ENCODE measurements at places on chromosomes 6 and 20.

DNA sequence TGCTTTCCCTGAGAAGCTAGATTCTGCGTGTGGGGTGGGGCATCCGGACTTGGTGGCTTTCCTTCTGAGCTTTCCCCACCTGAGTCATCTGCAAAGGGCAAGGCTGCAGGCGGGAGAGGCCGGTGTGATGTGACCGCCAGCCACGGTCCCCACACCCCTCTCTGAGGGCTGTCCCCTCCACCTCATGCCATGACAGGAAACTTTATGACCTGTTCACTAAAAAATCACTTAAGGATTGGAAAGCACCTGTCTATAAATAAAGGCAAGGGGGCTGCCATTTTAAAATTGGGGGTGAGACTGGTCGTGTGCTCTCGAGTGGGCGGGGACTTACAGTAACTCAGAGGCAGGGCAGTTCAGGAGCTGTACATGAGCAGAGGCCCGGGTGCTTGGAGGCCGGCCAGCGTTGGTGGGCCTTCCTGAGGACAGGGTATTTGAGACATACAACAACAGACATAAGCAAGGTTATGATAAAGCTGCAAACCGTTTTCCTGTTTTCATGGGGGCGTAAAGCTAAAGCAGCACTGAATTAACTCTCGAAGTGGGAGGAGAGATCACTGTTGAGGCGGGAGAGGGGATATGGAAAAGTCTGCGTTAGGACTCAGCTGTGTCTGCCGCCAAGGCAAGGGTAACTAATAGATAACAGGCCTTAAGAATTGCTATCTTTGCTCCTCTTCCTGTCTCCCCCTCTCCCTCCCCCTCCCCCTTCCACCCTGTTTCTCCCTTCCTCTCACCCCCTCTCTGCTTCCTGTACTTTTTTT lies 16.1 kb upstream of the SERPINB1 start:
- peak; percentile 88 for DNase-seq

GRCh38 chr20:39318911-39319310 lies 356.8 kb downstream of the DHX35 start:
- no peak for DNase-seq

- no peak for DNase-seq
These were observed 15.0 kb upstream of the GMPR start for GRCh38 chr6:16223362-16223761.

- DNase-seq: no peak
These were observed 108.5 kb upstream of the RALGAPA2 start for GRCh38 chr20:20820785-20821483.

- no peak for DNase-seq
These were observed 169.5 kb downstream of the FRK start for GRCh38 chr6:115891111-115891669.

- no peak for DNase-seq
These were observed 32.8 kb downstream of the TCF15 start for GRCh38 chr20:577167-577791.

DNA sequence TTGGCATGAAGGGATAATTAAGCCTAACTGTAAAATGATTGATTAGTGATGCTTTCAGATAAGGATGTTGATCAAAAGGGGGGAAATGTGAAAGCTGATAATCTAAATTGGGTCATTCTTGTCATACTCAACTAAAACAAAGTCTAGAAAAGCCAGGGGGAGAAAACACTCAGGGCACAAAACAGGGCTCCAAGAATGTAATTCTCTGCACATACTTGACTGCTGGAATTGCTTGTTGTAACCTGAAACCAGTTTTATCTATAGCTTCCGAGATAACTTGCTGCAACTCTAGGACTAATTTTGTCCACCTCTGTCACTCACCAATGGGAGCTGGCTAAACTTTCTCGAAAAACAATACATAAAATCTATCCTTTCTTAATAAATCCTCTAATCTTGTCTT lies 310.3 kb downstream of the CLVS2 start:
- no peak for DNase-seq

DNA sequence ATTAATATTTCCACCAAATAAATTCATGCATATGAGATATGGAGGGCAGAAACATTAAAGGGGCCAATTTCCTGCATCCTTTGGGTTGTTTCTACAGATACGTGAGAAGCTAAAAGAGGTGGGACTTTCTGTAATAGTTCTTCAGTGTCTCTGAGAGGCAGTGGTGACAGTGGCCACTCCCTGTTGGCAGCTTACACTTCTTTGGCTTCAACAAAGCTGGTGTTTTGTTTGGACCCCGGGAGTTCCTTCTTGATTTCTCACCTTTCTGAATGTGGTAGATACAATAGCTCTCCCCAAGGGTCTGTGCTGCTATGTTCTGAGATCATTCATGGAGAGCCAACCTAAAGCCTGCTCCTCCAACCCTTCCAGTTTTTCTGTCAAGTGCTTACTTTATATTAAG lies 7.8 kb downstream of the PLCB1 start:
- DNase-seq: no peak

DNA sequence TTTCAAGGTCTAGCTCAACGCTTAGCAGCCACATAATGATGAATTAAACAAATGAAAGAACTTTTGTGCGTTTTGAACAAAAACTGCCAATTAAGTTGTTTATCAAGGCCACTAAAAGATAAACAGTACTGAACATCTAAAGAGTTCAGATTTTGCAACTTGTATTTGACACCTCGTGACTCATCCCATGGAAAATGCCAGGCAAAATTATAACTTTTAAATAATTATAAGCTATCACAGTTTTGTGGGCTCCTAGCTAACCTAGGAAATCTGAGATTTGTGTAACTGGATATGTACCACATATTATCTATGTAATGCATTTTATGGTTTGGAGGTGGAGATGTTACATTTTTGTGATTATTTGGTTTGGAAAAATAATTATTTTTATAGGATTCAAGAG lies 9.6 kb upstream of the BAG2 start:
- DNase-seq: no peak

- no peak for DNase-seq
These were observed 136.6 kb downstream of the SYNDIG1 start for GRCh38 chr20:24605937-24606455.

DNA sequence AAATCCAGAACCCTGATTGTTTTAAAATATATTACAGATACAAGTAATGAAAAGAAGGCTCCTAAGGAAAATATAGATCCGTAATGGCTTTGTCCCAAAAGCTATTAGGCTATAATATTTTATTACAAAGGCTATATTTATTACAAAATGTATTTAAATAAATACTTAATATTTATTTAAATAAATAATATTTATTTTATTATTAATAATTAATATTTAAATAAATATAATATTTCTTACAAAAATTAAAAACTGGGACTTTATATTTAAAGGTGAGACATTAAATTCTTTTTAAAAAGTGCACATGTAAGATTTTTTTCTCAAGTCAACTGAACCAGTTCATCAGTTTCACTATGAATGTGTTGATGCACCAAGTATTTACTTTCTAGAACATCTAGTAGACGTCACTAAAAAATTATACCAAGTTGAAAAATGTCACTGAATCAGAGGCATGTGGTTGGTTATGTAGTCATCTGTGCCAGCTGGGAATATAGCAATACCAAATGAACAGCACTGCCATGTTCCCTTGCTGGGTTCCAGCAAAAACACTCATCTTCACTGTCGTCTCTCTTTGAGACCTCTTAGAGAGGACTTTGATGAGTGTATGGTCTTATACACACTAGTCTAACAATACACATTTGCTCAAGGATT lies 278.9 kb downstream of the ESR1 start:
- no peak for DNase-seq

DNA sequence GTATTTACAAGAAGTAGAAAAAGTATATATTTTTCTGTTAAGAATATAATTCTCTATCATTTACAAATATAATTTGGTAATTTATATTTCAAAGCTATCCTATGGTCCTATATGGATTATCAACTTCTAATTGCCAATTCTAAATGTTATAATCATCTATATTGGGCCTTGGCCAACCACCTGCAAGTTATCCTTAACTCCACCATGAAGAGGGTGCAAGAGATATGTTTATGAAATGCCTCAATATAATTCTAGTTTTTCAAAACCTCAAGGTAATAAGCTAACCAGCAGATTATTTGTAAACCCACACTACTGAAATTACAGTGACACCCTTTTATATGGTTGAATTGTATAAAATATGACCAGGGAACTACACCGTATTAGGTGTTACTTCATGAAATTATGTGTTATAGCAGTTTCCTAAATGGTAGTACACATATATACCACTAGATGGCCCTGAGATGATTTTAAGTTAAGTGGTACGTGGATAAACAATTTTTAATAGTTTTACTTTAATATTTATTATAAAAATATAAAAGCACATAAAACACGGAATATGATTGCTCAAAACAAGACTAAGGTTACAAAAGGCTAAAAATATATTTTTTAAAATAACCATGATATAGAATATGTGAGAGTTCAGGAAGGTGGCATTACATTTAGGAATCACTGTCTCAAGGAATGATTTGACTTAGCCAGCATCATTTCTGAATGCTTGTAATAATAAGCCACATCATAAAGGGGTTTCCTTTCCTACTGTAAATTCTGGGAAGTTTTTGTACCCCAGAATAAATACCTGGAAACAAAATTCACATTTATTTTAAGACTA lies 9.8 kb upstream of the PNISR start:
- no peak for DNase-seq

DNA sequence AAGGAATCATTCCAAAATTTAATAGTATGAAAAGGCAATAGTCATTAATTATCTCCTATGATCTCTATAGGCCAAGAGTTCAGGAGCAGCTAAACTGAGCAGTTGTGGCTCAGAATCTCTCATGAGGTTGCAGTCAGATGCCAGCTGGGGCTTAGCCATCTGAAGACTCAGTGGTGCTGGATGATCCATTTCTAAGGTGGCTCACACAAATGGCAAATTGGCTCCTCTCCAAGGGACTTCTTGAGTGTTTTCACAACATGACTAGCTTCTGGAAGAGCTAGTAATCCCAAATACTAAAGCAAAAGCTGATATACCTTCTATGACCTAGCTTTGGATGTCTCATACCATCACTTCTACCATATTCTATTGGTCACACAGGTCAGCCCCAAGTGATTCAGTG lies 104.2 kb downstream of the HAO1 start:
- DNase-seq: no peak

- DNase-seq: no peak
These were observed 8.5 kb upstream of the TUBB2A start for GRCh38 chr6:3165631-3166534.

- DNase-seq: no peak
These were observed 1.4 kb downstream of the SAMD5 start for GRCh38 chr6:147509891-147510290.

DNA sequence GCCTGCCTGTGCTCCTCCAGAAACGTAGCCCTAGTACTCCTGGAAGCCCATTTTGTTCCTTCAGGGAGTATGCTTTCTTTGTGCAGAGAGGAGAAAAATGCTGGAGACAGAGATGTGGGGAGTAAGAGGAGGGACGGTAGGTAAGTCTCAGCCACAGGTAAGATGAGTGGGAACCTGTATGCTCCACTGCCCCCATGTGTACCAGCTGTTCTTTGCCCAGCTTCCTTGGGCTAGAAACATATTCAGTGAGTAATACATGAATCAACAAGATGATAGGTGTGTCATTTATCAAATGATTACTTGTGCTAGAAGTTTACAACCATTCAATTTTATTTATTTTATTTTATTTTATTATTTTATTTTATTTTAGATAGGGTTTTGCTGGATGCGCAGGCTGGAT lies 13.6 kb upstream of the CEP85L start:
- DNase-seq: no peak

DNA sequence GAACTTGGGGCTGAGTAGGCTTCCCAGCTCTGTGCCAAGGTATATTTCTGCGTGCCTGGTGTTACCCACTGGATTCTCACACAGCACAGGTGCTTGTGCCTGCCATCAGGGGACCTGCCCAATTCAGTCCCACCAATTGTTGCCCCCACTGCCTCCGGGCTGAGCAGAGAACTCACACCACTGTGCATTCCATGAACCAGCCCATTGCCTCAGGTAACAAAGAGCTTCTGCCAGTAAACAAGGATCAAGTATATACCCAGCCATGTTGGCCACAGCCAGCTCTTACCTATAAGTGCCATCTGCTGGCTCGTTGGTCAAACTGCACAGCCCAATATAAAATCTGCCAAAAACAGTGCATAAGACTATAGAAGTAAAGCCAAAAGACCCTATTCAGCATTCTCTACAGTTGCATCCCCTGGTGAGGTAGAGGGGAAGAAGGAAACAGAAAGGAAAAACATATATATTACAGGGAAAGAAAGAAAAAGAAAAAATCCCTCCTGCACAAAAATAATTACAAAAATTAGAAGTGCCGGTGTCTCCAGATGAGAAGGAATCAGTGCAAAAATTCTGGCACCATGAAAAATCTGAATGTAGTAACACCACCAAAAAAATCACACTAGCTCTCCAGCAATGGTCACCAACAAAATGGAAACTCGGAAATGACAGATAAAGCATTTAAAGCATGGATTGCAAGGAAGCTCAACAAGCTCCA lies 241.4 kb downstream of the IBTK start:
- DNase-seq: no peak

- DNase-seq: no peak
These were observed 250.5 kb downstream of the ESR1 start for GRCh38 chr6:152057832-152058498.

GRCh38 chr6:108677357-108677756 lies 116.6 kb downstream of the FOXO3 start:
- no peak for DNase-seq

DNA sequence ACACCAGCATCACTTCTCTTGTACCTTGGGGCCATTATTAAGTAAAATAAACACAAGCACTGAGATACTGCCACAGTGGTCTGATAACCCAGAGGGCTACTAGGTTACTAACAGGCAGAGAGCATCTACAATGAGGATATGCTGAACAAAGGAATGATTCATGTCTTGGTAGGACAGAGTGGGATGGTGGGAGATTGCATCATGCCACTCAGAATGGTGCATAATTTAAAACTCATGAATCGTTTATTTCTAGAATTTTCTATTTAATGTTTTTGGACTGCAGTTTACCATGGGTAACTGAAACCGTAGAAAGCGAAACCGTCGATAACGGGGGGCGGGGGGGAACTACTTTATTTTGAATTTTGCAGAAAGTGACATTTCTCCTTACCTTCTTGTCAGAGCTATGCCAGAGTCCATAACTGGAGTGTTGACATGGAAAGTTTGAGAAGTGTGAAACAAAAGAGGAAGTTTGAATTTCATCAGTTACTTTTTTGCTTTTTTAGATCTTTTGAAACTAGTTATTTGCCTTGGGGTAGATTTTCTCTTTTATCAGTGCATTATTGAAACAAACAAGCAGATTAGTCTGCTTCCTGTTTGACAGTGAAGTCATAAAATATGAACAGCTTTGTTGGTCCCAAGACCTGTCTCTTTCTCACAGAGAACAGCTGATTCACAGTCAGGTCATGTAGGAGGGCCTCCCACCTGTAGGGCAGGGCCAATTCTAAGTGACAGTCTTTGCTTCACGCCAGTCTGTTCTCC lies 124.9 kb downstream of the KLHL32 start:
- no peak for DNase-seq

- DNase-seq: no peak
These were observed 22.7 kb downstream of the SNAI1 start for GRCh38 chr20:50005471-50005981.
